Left kidney (tissue), 8 donors: ENCODE measurements at places on chromosomes 16 and 17. TPM values are rescaled to one million over a fixed set of nuclear protein-coding genes. Genes with fewer than 3 reads are reported as not detected.

DNA sequence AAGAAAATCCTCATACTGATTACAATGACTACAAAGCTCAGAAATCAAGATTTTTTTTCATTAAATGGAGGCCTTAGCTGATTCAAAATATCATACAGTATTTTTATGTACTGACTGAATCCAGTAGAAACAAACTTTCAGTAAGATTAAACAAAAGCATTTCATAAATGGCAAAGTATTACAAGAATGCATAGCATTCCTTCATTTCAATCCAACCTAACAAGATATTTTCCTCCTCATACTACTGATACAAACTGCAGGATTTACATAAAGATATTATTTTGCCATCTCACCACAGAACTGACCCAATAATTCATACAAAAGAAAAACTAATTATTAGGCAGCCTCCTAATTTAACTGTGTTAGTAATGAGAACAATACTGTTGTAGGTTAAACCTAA is 6.2 kb upstream of the KANSL1 start:
- no peak for DNase-seq

GRCh38 chr17:21239680-21240368 is 13.4 kb downstream of the NATD1 start:
- no peak for DNase-seq

- no peak for DNase-seq
Measured at GRCh38 chr16:77430787-77431585, 3.8 kb downstream of the ADAMTS18 start.

DNA sequence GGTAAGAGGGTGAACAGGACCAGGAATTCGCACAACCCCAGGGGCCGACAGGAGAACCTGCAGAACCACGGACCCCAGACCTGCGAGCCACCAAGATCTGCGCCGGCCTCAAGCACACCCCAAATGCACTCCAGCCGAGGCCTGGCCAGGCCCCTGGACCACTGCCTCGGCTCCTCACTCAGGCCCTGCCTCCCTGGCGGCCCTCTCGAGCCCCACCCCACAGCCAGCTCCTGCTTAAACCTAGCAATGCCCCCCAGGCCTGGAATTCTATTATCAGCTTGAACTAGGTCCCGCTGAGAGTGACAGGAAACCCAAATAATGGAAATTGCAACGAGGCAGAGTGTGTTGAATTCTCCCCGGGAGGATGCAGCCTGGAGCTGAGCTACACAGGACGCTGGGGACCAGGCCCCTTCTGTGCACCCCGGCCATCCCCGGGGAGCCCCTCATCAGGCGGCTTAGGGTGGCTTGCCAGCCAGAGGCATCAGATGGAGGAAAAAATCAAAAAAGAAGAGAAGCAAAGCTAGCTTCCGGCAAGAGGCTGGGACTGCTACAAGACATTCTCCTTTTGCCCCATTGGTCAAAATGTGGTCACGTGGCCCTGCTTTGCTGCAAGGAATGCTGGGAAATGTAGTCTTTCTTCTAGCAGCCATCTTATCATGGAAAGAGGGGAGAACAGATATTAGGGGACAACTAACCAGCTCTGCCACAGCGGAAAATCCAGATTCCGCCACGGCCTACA is 2.4 kb upstream of the ENPP7 start:
- DNase-seq = peak; percentile 93

- peak; percentile 64 for DNase-seq
Measured at GRCh38 chr16:88977018-88977811, at the start of gene CBFA2T3. CBFA2T3 (minus strand) TSS chr16:88977207; CDS start chr16:88976807, 400 bp downstream.

GRCh38 chr17:41457676-41458075 is 9.5 kb downstream of the KRT32 start:
- no peak for DNase-seq

The TPSAB1 gene
- polyA plus RNA-seq = not detected

The CCDC144A gene
- polyA plus RNA-seq = 12.0 TPM

The REXO5 gene
- polyA plus RNA-seq = 7.9 TPM

The ST6GALNAC2 gene
- polyA plus RNA-seq = 8.1 TPM

DNA sequence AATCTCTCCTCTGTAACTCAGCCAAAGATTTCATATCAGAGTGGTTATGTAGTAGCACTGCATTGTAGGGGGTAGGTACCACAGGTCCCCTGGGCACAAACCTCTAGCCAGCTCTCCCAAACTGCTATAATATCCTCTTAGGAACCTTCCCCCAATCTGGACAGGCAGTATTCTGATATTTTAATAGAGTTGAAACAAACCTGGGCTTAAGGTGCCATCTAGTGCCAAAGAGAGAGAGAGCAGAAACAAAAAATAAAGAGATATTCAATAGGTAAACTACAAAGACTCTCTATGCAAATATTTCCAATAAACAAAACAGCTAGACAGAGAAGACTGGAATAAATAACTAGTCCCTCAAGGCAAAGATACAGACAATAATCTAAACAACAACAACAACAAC is 1070.0 kb downstream of the CDH11 start:
- DNase-seq = no peak

The NPIPB8 gene
- polyA plus RNA-seq = 2.0 TPM

GRCh38 chr17:55750750-55751657 is at the start of gene PCTP:
PCTP (plus strand) TSS chr17:55751051; CDS start chr17:55751104, 53 bp downstream.
- peak; percentile 91 for DNase-seq

DNA sequence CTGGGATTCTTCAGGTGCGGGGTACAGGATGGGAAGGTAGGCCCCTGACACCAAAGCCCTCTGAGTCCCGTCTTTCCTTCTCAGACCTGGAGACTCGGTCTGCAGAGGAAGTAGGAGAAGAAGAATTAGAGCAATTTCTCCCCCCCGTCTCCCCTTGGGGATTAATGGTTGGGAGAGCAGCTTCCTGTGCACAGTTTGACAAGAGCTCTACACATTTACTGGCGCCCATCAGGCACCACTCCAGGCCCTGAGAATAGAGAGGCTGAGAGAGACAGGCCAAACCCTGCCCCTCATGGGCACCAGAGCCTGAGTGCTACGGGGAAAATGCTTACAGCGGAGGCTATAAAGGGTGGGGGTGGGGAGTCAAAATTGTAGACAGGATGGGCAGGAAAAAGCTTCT is 3.5 kb upstream of the C16orf74 start:
- DNase-seq = no peak

GRCh38 chr17:2985318-2985717 is 78.1 kb downstream of the OR1D5 start:
- DNase-seq = no peak

DNA sequence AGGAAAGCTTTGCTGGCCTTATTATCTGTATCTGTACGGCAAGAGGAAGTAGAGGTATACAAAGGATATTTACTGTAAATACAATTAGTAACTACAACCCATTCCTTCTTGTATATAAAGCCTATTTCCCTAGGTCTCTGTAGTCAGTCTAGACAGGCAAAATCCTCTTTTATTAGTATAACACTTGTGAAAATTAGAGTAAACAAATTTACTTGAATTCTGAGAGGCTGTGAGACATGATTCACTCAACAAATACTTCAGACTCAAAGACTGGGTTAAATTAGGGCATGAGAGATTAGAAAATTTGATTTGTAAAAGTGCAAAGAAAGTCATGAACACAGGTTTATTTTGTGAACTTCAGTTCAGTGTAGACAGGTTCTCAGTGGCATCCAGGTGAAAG is 30.9 kb upstream of the CDH8 start:
- no peak for DNase-seq

GRCh38 chr16:83397601-83398291 is 410.0 kb upstream of the HSBP1 start:
- no peak for DNase-seq

GRCh38 chr16:51638339-51639135 is 487.5 kb upstream of the SALL1 start:
- no peak for DNase-seq

GRCh38 chr17:17078832-17079231 is 36.6 kb downstream of the MPRIP start:
- no peak for DNase-seq

- no peak for DNase-seq
Measured at GRCh38 chr16:49580751-49581303, 207.2 kb downstream of the C16orf78 start.

GRCh38 chr17:10614536-10615155 is 42.5 kb downstream of the MYH3 start:
- peak; percentile 83 for DNase-seq

The MEOX1 gene
- 15.5 TPM for polyA plus RNA-seq

DNA sequence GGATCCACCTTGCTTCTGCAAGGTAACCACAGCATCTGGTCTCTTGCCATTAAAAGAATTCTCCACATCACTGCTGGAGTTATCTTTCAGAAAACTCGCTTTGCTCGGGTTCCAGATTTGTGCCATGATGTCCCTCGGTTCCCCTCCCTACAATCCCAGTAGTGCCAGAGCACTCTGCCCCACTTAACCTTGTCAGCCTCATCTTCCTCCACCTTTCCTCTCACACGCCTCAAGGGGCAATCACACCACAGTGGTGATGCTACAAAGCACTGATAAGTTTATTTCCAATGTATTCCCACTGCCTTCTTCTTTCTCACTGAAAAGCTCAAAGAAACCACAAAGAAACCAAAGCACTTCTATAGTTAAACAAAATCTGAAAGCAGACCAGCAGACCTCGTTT is 11.4 kb upstream of the CDRT4 start:
- DNase-seq = no peak

DNA sequence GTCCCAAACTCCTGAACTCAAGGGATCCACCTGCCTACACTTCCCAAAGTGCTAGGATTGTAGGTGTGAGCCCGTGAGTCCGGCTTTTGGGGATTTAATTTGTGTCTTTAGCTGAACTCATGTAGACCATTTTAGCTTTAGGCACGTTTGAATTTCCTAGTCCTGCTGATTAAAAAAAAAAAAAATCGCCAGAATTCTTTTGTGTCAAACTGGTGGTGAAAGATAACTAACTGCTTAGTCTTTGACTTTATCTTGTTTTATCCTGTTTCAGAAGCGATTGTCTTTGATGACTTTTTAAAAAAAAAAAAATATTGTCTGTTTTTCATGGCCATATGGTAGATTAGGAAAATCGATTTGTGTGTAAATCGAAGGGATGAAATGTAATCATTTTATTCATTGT is 2.6 kb downstream of the RABEP1 start:
- DNase-seq = no peak

The SLFN14 gene
- polyA plus RNA-seq = 0.08 TPM

The SCIMP gene
- 2.0 TPM for polyA plus RNA-seq
